Glomerular endothelial cell (primary cell): ENCODE measurements at places on chromosomes 12 and 14.

DNA sequence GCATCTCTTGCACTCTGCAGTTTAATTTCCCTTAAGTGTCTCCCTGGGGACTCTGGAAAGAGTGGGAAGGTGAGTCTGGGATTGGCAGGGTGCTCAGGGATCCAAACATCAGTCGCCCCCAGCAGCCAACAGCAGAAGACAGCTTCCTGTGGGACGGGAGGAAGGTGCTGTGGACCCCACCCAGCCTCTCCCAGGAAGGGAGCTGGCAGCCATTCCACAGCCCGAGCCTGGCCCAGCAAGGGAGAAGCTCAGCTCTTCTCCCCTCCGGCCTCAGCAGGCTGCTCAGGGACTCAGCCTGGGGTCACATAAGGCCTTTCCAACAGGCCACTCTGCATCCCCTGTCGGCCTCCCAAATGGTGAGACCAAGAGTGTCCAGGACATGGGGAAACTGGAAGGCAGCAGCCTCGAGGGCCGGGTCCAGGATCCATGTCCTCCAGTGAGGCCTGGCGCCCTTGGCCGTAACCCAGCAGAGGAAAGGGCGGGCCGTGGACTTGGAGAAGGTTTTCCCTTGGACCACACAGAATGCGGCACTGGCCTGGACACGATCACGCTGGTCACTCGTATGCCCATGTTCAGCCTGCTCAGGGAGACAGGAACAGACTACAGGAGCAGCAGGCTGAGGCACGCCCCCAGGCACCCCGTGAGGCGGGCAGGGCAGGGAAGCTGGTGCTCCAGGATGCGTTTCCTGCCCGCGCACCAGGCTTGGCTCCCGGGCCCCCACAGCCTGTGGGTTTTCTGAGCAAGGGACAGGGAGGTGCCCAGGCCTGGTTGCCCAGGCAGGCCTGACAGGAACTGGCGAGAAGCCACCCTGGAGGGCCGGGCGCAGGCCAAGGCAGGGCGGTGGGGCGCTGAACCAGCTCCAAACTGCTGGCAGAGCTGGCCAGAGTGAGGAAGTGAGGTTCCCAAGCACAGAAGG lies 3.5 kb downstream of the XRCC3 start:
- no peak for DNase-seq

GRCh38 chr12:115683240-115683780 lies 594.2 kb downstream of the MED13L start:
- DNase-seq, result no peak

DNA sequence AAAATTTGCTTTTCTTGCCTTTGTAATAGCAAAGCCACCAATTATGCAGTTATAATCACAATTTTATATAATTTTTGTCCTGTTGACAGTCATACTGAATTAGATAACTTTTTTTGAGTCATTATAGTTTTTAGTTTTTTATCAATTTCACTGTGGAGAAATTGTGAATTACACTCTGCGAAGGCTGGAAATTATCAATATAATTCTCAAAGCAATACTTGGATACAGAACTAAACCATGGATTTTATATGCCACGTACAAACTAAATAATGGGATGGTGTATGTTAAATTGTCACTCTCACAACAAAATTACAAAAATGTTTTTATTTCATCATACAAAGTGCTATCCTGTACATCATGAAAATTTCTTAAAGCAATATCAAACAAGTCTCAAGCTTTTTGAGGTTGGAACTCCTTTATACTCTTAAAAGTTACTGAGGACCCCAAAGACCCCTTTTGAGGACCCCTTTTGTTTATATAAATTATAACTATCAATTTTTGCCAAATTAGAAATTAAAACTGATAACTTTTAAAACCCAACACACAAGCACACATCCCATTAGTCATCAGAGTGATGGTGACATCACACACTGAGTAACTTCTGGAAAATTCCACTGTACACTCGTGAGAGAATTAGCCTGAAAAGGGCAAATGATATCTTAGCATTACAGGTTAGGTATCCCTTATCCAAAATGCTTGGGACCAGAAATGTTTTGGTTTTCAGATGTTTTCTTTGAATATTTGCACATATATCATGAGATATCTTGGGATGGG lies 19.8 kb upstream of the AQP2 start:
- DNase-seq, result no peak

GRCh38 chr12:123242116-123242904 lies 9.1 kb downstream of the MTRFR start:
- no peak for DNase-seq

DNA sequence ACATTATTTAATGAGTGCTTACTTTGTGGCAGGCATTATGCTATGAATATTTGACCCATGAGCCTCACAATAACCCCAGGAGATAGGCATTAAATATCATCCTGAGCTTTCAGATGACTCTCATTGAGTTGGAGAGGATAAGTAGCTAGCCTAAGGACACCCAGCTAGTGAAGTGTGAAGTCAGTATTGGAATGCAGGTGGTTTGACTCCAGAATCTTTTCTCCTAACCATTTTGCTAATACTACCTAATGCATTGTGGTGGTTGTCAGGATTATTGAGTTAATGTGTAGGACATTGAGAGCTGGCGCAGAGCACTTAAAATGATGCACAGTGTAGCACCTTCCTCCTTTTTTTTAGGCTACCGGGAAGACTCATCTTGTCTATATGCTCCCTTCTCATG lies 3.8 kb upstream of the CDKL1 start:
- DNase-seq, result no peak

GRCh38 chr14:68733086-68733914 lies 59.6 kb downstream of the ZFP36L1 start:
- no peak for DNase-seq

DNA sequence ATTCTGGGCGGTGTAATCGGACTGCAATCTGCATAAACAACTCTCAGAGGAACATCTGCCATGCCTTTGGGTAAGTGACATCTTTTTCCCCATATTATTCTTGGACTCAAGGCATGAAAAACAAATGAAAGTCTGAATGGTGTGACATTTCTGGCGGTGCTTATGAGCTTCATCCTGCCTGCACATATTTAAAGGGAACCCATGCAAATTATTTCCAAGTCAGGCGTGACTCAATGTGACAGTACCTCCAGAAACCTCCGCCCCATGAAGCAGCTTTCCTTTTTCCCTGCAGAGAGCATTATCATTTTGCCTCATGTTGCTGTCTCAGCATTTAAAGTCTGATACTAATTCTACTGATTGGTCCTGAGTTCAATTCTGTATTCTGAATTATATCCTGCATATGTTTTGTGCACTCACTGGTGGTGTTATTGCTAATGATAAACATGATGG lies 585.4 kb downstream of the SNAPC1 start:
- DNase-seq, result no peak

DNA sequence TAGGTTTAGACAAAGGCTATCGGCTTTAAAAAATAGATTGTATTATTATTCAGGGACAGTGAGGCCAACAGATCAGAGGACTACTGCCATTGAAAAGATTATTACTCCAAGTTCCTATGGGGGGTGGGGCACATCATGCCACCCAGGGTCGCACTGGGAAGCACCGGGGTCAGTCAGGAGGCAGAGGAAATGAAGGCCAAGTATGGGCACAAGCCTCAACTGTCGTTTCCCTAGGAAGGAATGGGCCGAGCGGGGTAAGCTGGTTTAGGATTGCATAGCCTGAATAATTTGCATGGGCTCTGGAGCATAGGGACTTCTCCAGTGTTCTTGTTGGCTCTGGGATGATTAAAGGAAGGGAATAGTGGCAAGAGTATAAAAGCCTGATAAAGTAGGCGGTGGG lies 205.3 kb downstream of the NOVA1 start:
- DNase-seq, result no peak

GRCh38 chr12:33296529-33296928 lies 143.1 kb downstream of the SYT10 start:
- DNase-seq, result no peak

DNA sequence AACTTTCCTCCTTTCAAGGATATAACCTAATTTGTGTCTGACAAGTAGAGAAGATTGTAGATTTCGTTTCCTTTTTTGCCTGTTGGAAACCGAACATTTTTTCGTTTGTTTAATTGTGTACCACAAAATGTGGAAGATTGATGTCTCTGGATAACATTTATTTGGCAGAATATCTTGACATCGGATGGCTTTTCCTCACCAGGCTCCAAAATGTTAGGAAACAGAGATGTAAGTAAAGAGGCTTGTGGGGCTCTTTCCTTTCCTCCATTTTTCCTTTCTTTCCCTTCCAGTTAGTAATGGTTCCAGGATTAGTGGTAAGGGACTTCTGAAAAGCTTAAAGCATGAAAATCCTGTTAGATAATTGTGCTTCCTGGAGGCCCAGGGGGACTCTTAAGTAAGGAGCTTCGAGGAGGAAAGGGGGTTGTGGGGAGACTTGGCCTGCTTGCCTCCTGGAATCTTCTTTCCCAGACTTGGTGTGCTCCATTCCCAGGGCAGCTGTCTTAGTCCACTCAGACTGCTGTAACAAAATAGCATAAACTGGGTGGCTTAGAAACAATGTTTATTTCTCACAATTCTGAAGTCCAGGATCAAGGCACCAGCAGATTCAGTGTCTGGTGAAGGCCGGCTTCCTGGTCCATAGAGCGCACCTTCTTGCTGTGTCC lies 243.1 kb upstream of the PWP1 start:
- no peak for DNase-seq

DNA sequence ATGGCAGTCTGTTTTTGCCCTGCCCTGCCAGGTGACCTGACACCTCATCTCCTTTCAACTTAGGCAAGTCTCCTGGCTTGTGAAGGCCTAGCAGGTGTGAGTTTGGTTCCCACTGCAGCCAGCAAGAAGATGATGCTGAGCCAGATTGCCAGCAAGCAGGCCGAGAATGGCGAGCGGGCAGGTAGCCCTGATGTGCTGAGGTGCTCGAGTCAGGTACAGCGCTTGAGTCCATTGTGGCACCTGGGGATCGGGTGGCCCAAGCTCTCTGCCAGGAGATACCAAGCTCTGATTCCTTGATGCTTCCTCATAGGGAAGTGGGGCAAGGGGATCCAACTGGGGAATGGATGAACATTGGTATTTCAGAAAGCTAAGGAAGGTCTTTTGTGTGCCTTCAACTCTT lies 4.1 kb upstream of the CSAD start:
- DNase-seq, result no peak

DNA sequence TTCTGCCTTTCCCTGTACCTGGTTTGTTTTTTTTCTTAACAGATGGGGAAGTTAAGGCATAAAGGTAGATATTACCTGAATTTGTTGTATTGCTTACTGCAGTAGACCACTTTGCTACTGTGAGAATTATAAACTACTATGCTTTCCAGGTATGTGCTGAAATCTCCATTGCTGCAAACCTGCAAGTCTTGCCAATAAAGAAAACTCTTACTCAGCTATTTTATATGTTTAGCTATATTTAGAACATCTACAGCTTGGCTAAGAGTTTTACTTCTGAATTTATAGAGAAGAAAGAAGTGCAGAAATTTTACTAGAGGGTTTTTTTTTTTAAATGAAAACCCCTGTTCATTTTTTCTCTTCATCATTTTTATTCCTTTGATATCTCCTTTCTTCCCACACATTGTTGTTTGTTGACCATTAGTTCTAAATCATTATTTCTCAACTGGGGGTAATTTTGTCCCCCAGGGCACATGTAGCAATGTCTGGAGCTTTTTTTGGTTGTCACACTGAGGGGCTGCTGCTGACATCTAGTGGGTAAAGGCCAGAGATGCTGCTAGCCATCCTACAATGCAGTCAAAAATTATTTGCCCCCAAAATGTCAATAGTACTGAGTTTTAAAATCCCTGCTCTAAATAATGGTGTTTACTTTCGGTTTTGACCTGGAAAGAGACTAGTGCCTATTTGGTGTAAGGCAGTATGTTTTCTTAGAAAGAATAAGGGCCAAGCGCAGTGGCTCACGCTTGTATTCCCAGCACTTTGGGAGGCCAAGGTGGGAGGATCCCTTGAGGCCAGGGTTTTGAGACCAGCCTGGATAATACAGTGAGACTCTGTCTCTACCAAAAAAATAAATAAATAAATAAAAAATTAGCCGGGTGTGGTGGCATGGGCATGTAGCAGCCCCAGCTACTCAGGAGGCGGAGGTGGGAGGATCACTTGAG lies 48.6 kb downstream of the PCNX1 start:
- DNase-seq, result no peak

- DNase-seq, result no peak
Observed at GRCh38 chr12:122955156-122955555, 11.1 kb downstream of the ABCB9 start.

GRCh38 chr12:26691234-26691970 lies 141.6 kb downstream of the ITPR2 start:
- no peak for DNase-seq

GRCh38 chr12:63996556-63996955 lies 152.1 kb downstream of the SRGAP1 start:
- DNase-seq, result no peak

- DNase-seq, result peak; percentile 25
Observed at GRCh38 chr12:76329159-76329558, 19.1 kb downstream of the BBS10 start.

DNA sequence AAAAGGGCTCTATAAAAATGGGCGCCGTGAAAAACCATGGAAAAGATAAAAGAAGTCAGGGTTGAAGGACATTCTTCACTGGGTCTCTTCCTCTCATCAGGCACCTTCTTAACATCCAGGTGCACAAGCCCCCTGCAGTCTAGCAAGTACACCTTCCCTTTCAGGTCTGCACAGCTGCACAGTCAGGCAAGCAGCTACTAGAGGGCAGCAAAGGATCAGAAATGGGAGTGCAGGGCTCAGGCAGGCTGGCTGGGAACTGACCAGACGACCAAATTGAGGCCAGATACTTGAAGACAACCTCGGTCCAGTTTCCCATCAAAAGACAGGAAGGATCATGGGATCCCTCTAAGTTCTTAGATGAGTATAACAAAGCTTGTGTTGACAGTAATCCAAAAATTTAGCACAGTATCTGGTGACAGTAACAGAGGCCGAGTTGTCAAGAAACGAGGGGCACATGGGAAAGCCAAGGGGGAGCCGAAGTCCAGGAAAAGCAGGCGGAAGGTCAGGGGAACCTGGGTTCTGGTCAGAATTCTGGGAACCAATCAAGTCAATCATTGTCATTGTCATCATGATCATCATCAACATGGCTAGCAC lies 10.1 kb upstream of the GRIP1 start:
- no peak for DNase-seq

- DNase-seq, result no peak
Observed at GRCh38 chr14:83883732-83884131, 1646.2 kb upstream of the FLRT2 start.

- no peak for DNase-seq
Observed at GRCh38 chr12:92108651-92109050, 37.0 kb downstream of the BTG1 start.

DNA sequence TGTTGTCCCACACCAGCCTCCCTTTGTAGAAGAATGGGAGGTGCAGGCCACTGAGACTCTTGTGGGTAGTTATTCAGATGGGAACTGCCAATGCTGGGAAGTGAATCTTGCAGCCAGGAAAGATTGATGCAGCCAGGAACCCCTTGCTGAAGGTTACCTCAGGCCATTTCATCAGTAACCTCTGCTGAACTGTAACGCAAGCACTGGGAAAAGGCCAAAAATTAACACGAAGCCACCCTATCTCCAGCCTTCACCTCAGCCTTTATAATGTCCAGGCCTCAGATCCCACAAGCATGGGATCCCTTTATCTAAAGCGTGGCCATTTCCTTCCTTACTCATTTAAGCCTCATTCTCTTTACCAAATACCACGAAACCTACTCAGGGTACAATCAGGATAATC lies 211.1 kb downstream of the SPTSSA start:
- no peak for DNase-seq
